Stimulated activated CD8-positive, alpha-beta memory T cell treated with anti-CD3 and anti-CD28 coated beads, Interleukin-4, amount 100 ng/mL, for 24 hours (primary cell): ENCODE measurements at places on chromosomes 2 and 18.
A peak's percentile ranks its signal among the peaks of the same experiment; 100 is the strongest.

DNA sequence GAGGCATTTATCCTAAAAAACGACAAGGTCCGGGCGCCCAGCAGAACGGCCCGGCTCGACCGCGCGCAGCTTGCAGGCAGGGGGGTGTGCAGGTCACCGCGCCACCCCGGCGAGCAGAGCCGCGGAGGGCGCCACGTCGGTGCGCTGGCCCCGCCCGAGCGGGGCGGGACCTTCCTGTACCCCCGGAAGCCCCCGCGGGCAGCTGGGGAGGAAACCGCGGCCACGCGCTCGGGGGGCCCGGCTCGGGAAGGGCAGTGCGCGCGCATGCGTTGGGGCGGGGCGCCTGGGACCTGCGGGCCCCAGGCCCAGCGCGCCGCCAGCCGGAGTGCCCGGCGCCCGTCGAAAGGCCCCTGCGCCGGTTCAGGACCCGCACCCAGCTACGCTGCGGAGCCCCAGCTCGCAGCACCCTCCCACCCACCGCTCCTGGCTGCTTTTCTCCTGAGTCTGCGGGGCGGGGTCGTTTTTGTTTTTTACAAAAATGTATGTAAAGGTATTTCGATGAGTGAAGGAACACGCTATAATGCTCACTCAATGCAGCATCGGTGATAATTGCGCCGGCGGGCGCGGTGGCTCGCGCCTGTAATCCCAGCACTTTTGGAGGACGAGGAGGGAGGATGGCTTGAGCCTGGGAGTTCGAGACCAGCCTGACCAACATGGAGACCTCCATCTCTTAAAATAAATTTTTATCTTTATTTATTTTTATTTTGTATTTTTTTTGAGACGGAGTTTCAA is 47.7 kb upstream of the POMC start:
- DNase-seq, result peak; percentile 88

GRCh38 chr18:11259469-11260150 is 110.2 kb upstream of the PIEZO2 start:
- DNase-seq, result no peak

GRCh38 chr2:99555404-99555803 is 65.6 kb upstream of the REV1 start:
- DNase-seq, result no peak

GRCh38 chr2:219551441-219552381 is 7.9 kb downstream of the TMEM198 start:
- DNase-seq, result no peak

DNA sequence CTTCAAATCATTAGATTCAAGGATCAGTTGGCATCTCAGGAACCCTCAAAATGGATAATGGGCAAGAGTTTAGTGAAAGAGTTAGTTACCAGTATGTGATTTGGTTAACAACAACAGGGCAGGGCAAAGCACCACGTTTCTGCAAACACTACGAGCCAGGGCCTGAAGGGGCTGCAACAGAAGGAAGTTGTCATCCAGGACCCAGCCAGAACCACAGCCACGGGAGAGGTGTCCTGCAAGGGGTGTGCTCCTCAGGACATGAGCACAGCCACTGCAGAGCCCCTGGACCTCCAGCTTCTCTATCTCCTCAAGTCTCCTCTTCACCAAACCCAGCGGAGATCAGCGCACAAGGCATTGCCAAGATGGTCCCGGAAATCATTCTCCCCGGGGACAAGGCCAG is 173.3 kb upstream of the PIEZO2 start:
- no peak for DNase-seq

GRCh38 chr18:76957384-76958355 is 135.3 kb downstream of the ZNF236 start:
- no peak for DNase-seq

DNA sequence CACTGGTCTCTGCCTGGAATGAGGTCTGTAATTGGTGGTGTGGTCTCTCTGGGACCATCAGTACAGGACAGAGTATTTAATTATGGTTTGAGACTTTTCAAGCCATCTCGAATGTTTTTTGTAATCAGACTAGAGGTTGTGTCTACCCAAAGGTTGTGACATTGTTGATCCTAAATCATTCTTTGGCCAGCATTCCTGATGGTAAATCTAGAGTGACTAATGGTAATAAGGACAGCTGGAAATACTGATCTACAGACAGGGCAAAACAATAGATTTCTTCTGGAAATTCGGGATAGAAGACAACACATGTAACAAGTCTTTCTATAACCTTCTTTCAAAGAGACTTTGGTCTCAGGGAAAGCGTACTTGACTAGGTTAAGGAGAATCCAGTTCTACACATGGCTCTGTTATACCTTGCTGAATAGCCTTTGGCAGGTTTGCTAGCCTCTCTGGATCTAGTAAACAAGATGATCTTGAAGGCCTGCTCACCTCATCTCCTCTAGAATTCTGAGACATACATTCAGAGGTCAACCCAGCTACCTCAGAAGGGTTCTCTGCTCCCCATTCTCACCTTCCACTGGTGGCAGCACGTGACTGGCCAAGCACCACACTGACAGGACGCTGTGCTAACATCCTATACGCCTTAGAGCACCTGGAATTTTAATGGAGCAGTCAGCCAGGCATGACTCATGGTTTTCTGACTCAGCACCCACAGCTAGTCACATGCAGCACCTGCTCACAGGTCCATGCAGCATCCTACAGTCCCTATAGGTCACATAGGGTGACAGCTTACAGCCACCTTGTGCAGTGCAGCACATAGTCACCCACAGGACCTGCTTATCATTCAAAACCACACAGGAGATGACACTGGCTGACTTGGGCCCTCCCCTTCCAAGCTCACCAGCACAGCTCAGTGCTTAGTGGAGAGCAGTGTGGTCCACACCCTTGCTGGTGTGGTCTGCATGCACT is 12.2 kb downstream of the PLB1 start:
- DNase-seq, result peak; percentile 2

DNA sequence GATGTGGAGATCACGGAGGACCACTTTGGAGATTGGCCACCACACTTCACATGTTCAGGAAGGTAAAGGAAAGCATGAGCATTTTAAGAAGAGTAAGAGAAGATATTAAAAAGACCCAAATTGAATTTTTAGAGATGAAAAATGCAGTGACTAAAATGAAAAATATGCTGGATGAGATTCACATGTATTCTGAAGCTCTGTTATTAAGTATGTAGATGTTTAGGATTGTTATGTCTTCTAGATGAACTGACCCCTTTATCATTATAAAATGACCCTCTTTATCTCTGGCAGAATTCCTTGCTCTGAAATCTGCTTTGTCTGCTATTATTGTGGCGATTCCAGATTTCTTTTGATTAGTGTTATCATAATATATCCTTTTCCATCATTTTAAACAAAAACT is 36.0 kb upstream of the DYNC2LI1 start:
- DNase-seq, result no peak

DNA sequence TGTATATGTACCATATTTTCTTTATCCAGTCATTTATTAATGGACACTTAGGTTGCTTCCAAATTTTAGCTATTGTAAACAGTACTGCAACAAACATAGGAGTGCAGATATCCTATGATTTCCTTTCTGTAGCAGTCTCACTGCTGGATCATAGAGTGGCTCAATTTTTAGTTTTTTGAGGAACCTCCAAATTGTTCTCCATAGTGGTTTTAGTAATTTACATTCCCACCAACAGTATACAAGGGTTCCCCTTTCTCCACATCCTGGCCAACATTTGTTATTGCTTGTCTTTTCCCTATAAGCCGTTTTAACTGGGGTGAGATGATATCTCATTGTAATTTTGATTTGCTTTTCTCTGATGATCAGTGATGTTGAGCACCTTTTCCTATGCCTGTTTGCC is 114.3 kb downstream of the TMEM17 start:
- no peak for DNase-seq

DNA sequence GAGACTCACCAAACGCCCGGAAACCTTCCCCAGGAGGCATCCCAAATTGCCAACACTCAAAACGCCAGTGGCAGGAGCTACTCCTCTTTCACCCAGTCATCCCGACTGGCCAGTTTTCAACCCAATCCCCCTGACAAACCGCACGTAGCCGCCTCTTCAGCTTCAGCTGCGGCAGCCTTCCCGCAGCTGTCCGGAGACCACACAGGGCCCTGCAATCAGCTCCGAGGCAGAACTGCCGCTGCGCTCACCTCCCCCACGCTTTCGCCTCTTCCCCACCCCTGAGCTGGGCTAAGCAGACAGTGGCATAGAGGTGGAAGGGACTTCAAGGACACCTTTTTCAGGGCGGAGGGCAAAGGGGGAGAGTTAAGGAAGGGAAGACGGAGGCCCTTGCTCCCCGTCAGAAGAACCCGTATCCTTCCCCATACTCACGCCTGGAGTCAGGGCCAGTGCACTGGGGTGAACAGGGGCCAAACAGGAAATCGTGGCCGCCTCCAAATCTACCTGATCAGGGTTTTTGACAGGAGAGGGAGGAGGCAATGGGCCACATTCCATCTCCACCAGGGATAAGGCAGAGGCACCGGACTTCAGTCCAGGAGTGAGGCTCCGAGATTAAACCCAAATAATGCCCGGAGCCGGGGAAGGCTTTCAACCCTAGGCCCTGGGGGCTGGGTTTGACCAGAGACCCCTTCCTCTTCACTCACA is 16.9 kb downstream of the CYP26B1 start:
- no peak for DNase-seq

DNA sequence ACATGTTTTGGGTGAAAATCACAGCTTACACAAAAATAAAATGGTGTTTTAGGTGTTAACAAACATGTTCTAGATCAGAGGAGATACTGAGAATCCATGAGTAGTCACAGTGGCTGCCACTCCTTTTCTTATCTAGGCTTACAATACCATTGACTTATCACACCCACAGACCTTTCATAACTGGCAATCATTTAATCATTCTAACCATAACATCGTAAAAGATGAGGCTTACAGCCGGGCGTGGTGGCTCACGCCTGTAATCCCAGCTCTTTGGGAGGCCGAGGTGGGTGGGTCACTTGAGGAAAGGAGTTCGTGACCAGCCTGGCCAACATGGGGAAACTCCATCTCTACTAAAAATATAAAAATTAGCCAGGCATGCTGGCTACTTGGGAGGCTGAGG is 18.8 kb upstream of the SERPINB5 start:
- no peak for DNase-seq

DNA sequence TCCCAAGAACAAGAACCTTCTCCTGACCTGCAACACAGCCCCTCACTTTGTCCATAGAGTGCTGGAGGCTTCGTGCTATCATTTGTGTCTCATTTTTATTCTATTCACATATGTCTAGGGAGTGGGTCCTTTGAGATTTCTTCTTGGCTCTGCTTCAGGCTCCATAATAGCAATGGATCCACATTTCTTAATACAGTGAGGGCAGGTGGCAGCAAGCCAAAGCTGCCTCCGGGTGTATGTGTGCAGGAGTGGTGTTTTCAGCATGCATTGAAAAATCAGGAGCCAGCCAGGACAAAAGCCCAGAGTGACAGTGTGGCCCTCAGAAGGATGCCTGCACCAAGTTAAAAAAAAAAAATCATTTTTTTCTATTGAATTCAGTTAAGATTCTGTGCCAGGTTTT is 115.1 kb upstream of the PELI1 start:
- no peak for DNase-seq

DNA sequence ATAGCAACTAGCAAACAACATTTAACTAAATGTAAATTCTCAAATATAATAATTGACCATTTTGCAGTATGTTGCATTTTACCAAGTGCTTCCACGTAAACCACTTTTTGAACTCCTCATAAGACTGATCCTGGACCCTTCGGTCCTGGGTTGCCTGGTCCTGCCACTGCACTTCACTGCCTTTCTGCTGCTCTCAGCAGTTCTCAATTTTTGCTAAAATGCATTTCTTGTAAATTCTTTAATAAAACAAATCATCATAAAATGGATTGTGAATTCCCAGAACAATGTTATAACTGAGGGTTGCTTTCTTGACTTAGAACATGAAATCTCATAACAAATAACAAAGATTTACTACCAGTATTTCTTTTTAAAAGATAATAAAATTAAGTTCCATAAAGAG is 12.9 kb upstream of the ADAM23 start:
- DNase-seq, result no peak

DNA sequence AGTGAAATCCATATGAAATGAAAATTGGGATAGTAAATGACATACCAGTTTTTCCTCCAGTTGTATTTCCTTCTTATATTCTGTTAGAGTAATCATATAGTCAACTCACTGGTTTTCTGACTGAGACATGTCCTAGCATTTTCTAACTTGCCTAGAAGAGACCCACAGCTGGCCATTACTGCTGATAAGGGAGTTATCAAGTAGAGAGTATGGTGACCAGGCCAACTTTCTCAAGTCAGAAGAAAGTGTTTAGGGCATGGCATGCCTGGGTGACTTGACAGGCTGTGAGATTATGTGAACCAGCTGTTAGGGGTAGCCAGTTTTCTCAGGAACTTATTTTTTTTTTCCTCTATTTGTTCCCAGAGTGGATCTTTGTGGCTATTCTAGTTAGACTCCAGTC is 81.2 kb downstream of the GPD2 start:
- no peak for DNase-seq

GRCh38 chr2:4002841-4003403 is 299.5 kb downstream of the DCDC2C start:
- DNase-seq, result no peak

GRCh38 chr2:96864343-96865091 is 5.4 kb downstream of the SEMA4C start:
- no peak for DNase-seq

- DNase-seq, result no peak
Measured at GRCh38 chr2:218293715-218294429, 1.6 kb upstream of the TMBIM1 start.

DNA sequence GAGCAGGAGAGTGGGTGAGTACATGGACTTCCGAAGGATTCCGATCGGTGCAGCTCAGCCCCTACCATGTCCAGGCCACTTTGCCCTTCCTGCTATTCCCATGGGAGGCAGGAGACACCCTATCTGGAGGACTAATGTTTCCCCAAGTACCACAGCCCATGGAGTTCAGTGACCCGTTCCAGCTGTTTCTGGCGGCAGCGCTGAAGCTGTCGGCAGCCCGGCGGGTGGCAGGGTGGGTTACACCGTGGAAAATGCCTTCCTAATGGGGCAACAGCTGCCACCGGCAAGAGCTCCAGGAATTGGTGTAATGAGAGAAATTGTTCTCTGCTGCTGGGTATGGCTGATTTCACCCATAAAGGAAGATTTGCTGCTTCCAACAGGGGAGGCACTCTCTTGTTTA is 98.3 kb downstream of the MYCN start:
- DNase-seq, result no peak

GRCh38 chr2:162574615-162575452 is 230.9 kb downstream of the GCA start:
- DNase-seq, result no peak

- DNase-seq, result no peak
Measured at GRCh38 chr2:145379934-145380333, 860.0 kb upstream of the ZEB2 start.
